CD4-positive, alpha-beta T cell treated with Interleukin-1 beta for 1 hour (primary cell): ENCODE measurements at places on chromosomes 1 and 21.

- no peak for DNase-seq
These were observed 132.1 kb downstream of the PLA2G4A start for GRCh38 chr1:186960861-186961260.

DNA sequence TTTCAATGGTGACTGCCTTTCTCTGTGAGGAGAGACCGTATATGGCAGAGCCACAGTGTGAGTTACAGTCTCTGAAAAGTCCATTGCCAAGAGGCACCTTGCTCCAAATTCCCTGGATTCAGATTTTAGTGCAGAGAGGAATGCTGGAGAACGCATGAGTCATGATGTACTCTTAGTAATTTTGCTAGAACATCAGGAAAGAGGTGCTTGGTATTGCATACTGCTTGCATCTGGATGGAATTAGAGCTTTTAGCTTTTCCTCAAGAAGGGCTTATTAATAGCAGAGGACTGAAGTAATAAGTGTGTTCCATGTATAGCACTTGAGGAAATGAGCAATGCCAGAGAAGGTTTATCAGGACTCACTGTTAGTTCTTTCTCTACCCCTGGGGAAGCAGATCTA, 40.5 kb upstream of the AKT3 start:
- no peak for DNase-seq

- no peak for DNase-seq
These were observed 68.7 kb upstream of the CNTN2 start for GRCh38 chr1:204974327-204974726.

DNA sequence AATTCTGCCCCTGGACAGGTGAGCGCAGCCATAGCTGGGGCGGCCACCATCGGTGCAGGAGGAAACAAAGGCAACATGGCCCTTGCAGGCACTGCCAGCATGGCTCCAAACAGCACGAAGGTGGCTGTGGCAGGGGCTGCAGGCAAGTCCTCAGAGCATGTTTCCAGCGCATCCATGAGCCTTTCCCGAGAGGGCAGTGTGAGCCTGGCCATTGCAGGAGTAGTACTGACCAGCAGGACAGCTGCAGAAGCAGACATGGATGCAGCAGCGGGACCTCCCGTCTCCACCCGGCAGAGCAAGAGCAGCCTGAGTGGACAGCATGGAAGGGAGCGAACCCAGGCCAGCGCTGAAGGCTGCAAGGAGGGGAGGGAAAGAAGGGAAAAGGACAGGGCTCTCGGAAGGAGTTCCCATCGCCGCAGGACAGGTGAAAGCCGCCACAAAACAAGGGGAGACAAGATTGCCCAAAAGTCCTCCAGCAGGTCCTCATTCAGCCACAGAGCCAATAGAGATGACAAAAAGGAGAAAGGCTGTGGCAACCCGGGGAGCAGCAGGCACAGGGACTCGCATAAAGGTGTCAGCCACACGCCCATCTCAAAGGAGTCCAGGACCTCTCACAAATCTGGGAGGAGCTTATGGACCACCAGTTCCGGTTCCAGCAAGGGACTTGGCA, 17.4 kb downstream of the ATF3 start:
- DNase-seq = no peak

GRCh38 chr1:151458802-151459330, 428 bp downstream of the POGZ start:
- DNase-seq = peak; percentile 62

DNA sequence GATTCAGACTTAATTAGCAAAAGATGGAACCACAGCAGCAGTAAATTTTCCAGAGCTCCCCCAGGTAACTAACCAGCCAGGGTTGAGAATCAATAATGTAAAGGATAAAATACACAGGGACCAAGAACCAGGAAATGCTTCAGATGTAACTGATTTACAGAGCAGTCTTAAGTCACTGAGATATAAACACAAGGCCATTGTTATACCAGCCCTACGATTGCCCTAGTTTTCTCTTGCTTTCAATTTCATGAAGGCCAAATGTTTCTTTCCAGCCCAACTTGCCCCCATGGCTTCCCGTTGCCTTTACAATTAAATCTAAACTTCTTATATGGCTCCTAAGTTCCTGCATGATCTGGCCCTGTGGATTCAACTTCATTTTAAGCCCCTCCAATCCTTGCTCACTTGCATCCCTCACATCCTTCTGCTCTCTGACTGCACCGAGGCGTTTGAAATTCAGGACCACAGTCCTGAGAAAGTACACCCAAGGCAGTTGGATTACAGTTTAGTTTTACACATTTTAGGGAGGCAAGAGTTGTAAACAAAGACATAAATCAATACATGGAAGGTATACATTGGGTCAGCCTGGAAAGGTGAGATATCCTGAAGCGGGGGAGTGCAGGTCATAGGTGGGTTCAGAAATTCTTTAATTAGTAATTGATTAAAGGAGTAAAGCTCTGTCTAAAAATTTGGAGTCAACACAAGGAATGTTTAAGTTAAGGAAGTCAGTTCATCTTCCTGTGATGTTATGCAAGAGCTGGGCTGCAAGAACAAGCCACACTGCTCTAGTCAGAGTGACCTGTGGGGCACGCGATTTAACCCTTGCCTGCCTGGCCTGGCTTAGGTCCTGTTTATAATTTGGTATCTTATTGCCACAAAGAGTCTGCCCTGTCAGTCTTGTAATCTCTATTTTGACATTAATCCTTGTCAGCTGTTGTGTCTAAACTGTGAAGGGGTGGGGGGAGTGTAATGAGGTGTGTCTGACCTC, 69.9 kb upstream of the COG2 start:
- no peak for DNase-seq

DNA sequence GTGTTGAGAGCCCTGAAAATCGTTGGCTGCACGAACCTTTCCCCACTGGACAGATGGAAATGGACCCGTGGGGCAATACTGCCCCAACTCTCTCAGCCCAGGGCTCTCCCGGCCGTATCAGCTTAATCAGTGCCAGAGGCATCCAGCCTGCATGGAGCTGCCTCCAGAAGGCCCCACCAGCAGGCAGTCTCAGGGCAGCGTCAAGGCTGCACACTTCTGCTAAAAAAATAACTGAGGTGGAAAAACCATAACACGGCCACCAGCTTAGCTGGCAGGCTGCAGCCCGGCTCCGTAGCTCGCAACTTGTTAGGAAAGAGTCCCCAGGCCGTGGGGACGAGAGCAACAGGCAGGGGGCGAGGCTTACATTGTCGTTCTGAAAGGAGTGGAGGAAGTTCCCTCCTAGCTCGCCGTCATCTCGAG, 27.9 kb downstream of the MRPL37 start:
- no peak for DNase-seq
